ENCODE measurements at places on chromosomes 3 and 15.

DNA sequence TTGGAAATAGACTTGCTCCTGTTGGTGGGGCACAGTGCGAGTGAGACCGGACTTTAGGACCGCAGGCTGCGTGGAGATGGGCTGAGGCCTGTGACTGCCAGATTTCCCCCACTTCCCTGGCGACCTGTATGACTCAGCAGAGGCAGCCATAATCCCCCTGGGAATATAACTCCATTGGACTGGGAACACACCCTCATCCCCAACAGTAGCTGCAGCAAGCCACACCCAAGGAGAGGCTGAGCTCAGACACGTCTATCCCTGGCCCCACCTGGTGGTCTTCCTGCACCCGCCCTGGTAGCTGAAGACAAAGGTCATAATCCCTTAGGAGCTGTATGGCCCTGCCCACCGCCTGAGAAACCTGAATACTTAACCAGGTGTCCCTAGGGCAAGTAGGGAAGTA, 42.6 kb downstream of the DZIP1L start:
- DNase-seq: no peak

DNA sequence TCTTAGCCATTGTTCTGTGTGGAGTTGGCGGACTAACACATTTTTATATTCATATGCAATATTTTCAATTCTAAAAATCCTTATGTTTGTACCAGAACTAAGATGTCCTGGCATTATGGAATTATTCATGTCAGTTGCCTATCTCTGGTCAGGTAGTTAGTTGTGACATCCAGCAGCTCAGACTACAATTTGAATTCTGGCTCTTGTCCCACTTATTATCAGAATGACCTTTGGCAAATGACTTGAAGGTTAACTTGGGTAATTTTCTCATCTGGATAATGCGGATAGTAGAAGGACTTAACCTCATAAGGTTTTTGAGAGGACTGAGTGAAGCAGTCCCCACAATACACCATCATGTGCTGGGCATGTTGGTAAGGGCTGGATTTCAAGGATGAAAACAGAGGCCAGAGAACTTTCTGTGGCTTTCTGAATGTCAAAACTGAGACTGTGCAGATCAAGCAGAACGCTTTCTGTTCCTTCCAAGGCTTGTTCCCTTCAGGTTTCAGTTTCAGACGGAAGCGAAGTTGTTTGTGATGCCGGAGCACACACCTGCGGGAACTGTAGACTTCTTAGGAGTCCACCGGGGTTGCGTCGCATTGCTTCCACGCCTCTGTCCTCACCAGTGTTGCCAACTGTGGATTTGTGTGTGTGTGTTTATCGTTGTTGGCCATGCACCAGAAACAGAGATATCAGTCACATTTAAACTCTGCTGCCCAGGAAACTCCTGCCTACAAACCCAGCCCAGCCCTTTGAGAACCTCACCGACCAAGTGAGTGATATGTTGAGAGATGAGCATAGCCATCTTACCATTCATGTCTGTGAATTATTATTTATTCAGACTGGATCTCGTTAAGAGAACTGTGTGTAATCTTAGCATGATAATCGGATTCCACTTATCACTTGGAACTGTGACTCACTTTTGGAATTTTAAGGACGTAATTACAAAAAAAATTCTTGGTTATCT, 76.0 kb downstream of the PTPRG start:
- no peak for DNase-seq

DNA sequence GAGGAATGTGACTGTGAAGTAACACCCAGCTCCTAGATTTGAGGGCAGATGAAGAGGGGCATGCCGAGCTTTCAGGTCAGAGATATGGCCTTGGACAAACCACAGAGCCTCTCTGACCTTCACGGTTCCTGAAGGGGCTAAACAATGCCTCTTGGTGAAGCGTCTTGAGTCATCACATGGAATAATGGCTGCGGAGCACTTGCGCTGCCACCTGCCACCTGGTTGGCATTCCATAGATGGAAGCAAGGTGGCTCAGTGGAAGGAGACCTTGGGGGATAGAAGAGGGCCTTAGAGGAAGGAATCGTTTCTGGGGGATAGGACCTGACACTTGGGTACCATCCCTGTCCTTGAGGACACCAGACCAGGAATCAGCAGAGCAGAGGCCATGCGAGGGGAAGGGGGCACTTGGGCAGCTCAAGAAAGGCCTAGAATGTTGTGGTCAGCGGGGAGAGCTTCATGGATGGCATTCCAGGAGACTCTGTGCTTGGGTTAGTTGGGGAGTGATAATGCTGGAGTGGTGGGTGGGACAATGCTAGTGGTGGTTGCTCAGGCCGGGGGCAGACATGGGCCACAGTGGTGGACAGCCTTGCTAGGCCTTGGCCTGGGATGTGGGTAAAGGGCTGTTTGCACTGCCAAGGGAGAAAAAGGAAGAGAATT, 12.6 kb downstream of the MRAS start:
- DNase-seq: no peak

DNA sequence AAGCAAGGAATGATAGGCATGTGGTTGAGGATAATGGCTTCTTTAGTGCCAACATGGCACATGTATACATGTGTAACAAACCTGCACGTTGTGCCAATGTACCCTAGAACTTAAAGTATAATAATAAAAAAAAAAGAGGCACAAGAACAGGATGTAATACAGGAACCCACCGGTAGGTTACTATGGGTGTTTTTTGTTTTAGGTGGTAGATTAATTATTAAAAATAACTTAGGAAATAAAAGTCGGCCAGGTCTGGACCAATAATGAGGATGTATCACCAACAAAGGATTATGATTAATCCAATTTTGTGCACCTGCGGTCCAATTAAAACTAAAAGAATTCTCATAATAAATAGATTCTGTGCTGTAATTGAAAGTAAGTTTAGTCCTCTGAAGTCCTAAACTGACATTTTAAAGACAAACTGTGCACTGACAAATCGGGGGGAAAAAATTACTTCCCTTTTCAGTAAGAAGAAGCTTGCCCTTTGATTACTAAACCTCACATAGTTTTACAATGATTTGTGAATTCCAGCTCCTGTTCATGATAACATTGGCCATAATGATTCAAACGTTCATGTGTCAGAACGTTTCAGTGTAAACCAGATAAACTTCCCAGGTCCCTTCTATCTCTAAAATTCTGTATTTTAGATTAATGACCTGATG, 62.2 kb downstream of the CASR start:
- DNase-seq: peak; percentile 10

- DNase-seq: no peak
These were observed 2.1 kb upstream of the SCAANT1 start for GRCh38 chr3:63914312-63914711.

DNA sequence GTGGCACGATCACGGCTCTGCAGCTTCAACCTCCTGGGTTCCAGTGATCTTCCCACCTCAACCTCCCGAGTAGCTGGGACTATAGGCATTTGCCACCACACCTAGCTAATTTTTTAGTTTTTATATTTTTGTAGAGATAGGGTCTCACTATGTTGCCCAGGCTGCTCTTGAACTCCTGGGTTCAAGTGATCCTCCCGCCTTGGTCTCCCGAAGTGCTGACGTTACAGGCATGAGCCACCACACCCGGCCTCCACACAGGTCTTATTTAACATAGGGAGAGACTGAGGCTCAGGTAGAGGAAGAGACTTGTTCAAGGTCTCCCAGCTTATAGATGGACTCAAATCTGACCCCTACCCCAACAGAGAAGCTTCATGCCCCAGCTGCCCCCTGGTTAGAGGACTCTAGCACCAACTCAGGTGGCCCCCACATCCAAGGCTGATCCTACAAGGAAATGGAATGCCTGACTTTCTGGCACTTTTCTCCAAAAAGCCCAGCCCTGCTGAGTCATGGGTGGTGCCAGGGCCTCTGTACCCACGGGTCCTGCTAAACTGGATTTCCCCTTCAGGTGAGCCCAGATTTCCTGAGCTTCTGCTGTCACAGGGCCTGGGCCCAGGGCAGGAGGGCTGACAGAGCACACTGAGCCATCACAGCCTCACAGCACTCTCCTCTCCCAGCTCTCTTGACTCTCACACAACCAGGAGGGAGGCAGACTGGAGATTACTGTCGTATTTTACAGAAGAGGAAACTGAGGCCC, 5.6 kb downstream of the TMEM40 start:
- no peak for DNase-seq

- no peak for DNase-seq
These were observed 7.4 kb upstream of the RBPMS2 start for GRCh38 chr15:64782751-64783150.

- no peak for DNase-seq
These were observed 172.3 kb upstream of the TSC22D2 start for GRCh38 chr3:150235799-150236198.

DNA sequence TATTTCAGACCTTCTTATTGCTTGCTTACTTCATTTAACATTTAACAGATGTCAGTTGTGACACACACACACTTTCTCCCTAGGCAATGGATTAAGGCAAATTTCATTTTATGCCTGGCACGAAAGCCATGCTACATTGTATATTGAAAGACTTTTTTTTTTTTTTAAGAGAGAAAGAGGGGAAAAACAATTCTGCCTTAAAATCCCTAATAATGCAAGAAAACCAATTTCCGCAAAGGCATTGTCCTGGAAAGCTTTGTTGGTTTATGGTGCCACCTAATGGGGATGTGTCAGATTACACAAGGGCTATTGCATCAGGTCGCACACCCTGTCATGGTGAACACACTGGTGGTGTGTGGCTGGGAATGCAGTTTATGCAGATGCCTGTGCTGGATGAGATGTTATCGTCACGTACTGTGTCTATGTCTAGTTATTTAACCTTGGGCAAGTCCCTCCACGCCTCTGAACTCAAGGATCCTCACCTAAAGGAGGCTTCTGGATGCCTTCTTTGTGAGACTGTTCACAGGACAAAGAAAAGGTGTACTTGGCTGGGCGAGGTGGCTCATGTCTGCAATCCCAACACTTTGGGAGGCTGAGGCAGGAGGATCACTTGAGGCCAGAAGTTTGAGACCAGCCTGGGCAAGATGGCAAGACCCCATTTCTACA, 37.3 kb upstream of the RFTN1 start:
- DNase-seq: peak; percentile 87

- DNase-seq: no peak
These were observed 80.3 kb upstream of the ABHD17C start for GRCh38 chr15:80614711-80615360.

- no peak for DNase-seq
These were observed 53.3 kb downstream of the ST6GAL1 start for GRCh38 chr3:186983659-186984058.

GRCh38 chr3:33544126-33544525, 103.9 kb upstream of the UBP1 start:
- no peak for DNase-seq

DNA sequence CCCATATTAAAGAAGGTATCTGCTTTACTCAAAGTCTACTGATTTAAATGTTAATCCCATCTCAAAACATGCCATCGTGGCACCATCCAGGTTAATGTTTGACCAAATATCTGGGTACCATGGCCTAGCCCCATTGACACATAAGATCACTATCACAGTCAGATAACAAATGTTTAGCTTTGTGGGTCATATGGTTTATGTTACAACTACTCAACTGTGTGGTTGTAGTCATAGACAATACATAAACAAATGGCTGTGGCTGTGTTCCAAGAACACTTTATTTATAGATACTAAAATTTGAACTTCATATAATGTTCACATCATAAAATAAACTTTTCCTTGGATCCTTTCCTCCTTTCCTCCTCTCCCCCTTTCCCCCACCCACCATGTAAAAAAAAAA, 9.8 kb upstream of the SNRPN start:
- DNase-seq: no peak

DNA sequence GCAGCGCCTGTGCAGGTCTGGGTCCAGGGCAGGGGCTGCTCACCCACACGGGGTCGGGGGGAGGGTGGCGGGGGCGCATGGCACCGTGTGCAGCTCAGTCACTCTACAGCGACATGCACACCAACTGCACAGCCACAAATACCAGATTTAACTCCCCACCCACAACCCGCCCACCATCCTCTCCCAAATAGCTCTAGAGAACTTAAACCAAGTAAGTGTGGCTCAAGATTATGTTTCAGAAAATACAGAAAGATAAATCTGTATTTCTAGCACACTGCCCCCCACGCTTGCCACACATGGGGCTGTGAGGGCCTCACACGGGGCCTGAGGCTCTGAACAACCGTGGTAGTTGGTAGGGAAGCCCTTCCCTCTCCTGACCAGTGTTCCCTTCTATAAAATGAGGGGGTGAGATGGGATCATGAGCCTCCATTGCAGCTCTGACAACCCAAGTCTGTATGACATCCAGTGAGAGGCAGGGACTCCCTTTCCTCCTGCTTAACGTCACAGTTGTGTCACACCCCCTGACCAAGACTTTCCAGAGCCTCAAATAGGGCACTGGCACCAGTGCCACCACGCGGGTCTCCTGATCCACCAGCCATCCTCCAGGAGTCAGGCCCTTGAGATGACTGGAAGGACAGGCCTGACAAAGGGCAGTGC, 23.1 kb downstream of the POC1A start:
- no peak for DNase-seq

- DNase-seq: no peak
These were observed 42.8 kb upstream of the PTPRG start for GRCh38 chr3:61518590-61518989.

GRCh38 chr3:10748040-10748439, 68.0 kb upstream of the SLC6A11 start:
- DNase-seq: no peak

- DNase-seq: no peak
These were observed 31.4 kb downstream of the SETMAR start for GRCh38 chr3:4334548-4334947.

DNA sequence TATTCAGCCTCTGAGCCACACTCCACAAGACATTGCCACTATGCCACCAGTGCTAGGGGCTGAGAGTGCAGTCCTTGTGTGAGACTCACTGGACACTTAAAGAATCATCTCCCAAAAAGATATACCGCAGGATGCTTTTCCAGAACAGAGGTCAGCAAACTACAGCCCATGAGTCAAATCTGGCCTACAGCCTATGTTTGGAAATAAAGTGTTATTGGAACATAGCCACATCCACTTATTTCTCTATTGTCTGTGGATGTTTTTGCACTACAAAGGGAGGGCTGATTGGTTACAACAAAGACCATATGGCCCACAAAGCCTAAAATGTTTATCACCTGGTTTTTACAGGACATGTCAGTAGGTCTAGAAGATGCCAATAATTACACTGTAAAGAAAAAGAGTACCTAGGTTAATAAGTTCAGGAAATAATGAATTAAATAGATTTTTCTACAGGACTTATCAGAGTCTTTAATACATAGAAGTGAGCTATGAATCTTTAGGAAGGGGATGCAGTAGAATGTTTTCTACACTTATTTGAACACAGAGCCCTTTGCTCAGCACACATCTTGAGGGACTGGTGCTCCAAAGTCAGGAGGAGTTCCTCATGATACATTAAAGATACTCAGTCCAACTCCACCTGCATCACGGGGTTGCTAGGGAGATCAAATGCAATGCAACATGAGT, 26.3 kb downstream of the SRGAP3 start:
- DNase-seq: no peak

Data from activated CD4-positive, alpha-beta T cell treated with anti-CD3 and anti-CD28 coated beads, Interleukin-2, amount 50 U/mL, for 16 hours (primary cell).